ENCODE measurements at places on chromosomes 16 and 17.

DNA sequence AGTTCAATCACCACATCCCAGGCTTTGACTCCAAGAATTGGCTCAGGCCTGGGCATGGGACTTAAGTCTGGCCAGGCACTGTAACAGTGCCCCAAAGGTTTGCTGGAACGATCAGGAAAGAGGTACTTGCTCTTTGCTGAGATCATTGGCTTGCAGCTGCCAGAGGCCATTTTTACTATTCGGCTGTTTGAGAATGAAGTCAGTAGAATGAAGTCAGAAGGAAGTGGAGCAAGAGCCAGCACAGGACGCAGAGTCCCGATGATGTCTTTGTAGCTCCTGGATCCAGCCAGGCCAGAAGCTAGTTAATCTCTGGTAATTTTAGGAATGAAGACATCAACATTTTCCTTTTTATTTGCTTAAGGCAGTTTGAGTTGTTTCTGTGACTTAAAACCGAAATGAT lies 195.5 kb downstream of the RAB11FIP4 start:
- no peak for DNase-seq

DNA sequence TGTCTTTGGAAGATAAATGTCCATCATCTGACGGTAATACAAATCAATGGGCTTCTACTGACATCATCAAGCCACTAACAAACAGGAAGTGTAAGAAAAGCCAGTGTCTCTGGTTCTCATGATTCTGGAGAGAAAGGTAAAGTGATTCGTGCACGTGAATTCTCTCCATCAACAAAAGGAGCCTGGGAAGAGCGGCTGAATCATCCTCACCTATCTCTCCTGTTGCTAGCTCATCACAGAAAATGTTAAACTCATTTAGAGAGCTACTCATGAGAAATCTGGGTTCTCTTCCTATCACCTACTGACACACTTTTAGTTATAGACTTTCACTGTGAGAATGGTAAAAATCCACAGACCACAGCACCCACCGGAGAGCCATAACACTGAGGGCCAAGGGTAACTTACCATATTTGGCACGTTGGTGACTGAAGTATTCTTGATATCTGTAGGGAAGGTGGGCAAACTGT lies 70.3 kb downstream of the CREBBP start:
- DNase-seq: no peak

DNA sequence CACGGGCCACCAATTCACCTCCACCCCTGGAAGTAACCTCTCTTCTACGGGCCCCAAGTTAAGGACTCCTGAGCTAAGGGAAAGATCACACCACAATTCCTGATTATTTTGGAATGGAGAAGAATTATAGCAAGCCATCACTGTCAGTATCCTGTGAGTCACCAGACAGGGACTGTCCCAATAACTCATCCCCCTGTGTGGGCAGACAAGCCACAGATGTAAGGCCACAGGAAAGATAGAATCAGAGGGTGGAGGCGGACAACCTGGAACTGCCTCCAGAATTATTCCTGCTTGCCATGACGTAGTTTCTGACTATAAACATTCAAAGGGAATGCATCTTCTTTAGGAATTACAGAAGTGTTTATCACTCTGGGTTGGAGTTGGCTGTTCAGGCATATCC lies 5.8 kb upstream of the MYO1D start:
- DNase-seq: no peak

DNA sequence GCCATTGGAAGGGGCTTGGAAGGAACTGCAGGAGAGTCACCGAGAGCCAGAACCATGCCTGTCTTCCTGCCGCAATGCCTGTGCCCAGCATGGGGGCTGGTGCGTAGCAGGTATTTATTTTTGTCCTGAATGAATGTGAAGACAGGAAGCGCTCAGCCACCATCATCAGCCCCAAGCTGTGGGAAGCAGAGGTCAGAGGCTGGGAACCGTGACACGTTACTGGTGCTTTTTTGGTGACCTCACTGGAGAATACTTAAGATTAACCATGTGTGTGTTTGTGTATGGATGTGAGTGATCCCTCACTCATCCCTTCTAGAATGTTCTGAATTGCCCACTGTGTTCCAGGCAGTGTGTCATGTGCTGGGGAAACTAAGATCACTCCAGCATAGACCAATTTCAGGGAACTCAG lies 343.8 kb downstream of the SNX29 start:
- DNase-seq: no peak

- DNase-seq: no peak
Measured at GRCh38 chr16:65038100-65038499, 83.8 kb downstream of the CDH11 start.
